ENCODE measurements at places on chromosomes 2 and 18.
A peak's percentile ranks its signal among the peaks of the same experiment; 100 is the strongest.

DNA sequence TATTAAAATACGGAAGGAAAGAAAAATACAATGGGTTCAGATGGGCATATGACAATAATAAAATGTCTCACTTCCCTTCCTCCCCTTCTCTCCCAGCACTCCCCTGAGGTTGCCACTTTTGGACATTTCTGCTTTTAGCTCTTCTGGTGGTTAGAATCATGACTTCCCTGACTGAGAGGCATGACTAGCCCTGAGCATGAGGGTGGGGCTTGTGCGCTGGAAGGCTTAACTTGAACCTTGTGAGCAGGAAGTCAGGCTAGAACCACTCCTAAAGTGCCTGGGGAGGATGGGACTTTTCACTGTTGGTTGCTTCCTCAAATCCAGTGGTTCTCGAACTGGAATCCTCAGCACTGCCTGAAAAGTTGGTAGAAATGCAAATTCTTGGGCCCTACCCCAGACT lies 19.7 kb upstream of the ARHGAP25 start:
- no peak for DNase-seq

- no peak for DNase-seq
Measured at GRCh38 chr2:160474891-160475787, 18.5 kb downstream of the RBMS1 start.

- no peak for DNase-seq
Measured at GRCh38 chr2:208638059-208638458, 231.5 kb downstream of the PTH2R start.

DNA sequence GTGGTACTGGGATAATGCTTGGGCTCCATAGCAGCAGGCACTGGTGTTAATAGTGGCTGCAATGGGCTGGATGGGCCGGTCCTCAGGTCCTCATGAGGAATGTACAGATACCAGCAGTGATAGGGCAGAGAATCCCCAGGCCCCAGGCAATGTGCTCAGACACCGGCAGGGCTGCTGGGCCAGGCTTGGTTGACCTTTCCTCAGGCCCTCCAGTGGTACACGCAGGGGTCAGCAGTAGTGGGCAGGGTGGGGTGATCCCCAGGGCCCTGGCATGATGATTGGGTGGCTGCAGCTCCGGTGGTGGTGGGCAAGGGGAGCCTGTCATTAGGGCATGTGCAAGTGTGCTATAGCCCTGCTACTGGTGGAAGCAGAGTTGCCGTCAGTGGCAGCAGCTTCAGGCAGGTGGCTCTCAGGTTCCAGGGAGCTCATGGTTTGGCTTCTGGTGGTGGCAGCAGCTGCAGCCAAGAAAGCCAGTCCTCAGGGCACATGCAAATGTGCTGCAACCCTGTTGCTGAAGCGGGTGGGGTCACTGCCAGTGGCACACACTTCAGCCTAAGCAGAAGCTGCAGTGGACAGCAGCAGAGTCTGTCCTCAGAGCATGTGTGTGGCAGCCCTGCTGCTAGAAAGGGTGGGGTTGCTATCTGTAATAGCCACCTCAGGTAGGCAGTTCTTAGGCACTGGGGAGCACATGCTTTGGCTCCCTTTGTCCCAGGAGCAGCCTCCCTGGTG lies 56.8 kb downstream of the CCNT2 start:
- DNase-seq: no peak

- peak; percentile 92 for DNase-seq
Measured at GRCh38 chr2:9071032-9071431, 67.5 kb upstream of the MBOAT2 start.

GRCh38 chr2:124708661-124709060 lies 683.6 kb downstream of the CNTNAP5 start:
- no peak for DNase-seq

GRCh38 chr18:74377776-74378175 lies 62.1 kb downstream of the C18orf63 start:
- no peak for DNase-seq

DNA sequence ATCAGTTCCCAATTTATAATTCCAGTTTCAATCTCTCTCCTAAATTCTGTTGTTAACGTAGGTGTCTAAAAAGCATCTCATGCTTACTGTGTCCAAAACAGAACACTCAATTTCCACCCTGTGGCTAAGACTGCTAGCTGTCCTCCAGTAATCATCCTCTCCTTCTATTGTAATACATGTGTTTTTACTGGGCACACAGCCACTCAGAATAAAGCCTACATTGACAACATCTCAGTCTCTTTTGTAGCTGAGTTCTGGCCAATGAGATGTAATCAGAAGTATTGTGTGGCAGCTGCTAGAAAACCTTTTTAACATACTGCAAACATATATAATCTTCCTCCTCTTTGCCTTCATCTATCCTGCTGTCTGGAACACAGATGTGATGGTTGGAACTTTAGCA lies 29.4 kb upstream of the TSPYL6 start:
- DNase-seq: no peak

DNA sequence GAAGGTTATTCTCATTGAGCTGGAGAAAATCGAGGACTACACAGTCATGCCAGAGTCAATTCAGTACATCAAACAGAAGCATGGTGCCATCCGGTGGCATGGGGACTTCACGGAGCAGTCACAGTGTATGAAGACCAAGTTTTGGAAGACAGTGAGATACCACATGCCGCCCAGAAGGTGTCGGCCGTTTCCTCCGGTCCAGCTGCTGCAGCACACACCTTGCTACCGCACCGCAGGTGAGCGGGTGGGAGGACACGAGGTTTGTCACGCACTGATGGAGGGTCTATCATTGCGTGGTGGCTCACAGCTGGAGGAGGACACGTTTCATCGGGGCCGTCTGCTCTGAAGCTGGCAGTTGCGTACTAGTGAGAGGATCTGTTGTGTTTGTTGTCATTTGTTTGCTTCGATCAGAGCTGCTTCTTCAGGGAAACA lies 48.2 kb downstream of the IL1RL2 start:
- DNase-seq: no peak

GRCh38 chr18:22348521-22349316 lies 69.0 kb downstream of the CTAGE1 start:
- DNase-seq: peak; percentile 96

DNA sequence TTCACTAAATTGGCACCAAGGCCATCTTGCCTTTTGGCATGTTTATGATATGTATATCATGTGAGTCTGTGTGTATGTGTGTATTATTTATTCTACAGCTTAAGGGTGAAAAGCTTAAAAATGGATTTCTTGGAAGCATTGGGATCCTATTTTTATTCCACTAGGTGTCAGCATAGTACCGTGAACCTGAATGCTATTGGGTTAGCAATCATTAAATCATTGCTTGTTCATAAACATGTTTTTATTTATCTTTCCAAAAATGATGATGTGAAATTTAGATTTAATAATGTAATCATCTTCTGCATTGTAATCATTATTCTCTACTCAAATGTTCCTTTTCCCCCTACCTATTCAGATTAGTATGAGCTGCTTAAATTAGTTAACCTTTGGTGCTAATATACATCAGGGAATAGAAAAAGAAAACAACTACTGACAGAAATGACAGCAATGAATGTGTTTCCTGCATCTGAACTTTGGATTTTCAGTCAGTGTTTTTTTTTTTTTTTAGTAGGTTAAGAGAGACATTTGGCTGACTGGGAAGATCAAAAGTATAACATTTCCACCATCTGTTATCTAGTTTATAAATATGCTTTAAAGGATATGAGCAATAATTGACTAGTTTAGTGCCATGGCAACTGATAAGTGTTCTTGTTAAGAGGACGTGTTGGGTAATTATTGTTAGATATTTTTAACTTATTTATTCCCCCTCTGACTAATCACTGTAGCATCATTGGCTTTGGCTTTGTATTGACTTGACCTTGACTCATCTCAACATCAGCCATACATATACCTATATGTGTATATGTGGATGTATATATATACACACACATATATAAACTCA lies 14.1 kb upstream of the ZSWIM2 start:
- DNase-seq: no peak

GRCh38 chr2:98374286-98374685 lies 28.0 kb downstream of the CNGA3 start:
- no peak for DNase-seq

GRCh38 chr2:84882775-84883550 lies 2.1 kb upstream of the TRABD2A start:
- no peak for DNase-seq

DNA sequence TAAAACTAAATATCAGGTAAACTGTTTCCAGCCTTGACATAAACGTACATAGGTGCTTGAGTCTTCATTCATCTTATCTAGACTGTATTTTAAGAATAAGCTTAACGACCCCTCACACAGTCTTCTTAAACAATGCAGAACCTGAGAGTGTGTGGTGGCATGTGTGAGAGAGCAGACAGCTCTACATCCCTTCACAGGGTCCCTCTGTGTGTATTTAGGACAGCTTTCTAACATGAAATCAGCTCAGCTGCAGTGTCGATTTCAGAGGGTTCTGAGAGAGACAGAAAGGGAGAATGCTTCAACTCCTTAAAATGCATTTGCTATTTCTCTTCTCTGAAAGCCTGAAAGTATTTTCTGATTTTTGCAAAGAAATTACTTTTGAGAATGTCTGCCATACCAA lies 185.2 kb downstream of the GRB14 start:
- no peak for DNase-seq

GRCh38 chr2:119062179-119062578 lies 96.4 kb downstream of the C1QL2 start:
- DNase-seq: no peak

DNA sequence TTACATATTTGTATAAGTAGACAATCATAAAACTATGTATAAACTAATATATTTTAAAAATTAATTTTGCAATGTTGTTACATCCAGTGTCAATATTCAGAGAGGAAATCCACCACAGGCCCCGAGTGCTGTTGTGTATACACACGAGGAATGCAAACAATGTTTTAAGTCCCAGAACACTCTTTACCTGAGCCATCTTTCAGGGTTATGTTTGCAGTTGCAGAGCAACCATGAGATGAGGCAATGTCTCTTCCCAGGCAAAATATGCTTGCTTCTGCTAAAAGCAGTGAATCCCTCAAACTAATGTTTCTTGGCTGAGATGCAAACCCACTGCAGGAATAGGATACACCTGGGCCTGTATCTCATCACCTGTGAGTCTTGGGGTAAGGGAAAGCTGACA lies 91.3 kb downstream of the ASXL2 start:
- no peak for DNase-seq

- DNase-seq: no peak
Measured at GRCh38 chr18:12003894-12004293, 22.6 kb downstream of the IMPA2 start.

- DNase-seq: no peak
Measured at GRCh38 chr2:200422532-200423261, 87.2 kb downstream of the KCTD18 start.

DNA sequence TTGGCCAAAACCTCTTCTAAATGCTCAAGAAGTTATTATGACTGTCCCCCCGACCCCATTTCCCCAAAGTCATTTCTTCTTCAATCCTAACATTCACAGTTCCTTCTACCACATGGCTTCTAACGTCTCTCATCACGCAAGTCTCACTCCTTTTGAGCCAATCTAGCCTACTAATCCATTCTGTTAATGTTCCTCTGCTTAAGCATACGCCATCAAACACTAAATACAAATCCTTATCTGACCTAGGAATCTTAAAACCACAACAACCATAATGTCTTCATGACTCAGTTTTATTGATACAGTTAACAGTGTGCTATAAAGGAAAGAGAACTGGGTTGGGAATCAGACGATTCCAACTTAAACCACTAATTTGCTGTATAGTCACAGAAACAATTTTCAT lies 23.9 kb downstream of the HNRNPLL start:
- no peak for DNase-seq

GRCh38 chr2:159960414-159960813 lies 102.0 kb downstream of the PLA2R1 start:
- DNase-seq: peak; percentile 82

DNA sequence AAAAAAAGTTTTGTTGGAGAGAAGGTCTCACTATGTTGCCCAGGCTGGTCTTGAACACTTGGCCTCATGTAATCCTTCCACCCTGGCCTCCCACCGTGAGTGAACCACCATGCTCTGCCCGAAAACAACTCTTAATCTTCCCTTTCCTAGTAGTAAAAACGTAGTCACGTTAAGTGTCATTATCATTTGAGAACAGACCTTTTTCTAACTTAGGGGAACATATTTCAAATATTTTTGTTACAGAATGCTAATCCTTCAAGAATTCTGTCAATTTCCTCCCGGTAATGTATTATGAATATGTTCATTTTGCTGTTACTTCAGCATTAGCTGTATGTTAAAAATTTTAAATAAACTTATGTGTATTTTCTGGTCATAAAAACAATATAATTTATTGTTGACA lies 49.7 kb downstream of the MTA3 start:
- DNase-seq: no peak

GRCh38 chr2:234308813-234309195 lies 188.1 kb downstream of the ARL4C start:
- no peak for DNase-seq

DNA sequence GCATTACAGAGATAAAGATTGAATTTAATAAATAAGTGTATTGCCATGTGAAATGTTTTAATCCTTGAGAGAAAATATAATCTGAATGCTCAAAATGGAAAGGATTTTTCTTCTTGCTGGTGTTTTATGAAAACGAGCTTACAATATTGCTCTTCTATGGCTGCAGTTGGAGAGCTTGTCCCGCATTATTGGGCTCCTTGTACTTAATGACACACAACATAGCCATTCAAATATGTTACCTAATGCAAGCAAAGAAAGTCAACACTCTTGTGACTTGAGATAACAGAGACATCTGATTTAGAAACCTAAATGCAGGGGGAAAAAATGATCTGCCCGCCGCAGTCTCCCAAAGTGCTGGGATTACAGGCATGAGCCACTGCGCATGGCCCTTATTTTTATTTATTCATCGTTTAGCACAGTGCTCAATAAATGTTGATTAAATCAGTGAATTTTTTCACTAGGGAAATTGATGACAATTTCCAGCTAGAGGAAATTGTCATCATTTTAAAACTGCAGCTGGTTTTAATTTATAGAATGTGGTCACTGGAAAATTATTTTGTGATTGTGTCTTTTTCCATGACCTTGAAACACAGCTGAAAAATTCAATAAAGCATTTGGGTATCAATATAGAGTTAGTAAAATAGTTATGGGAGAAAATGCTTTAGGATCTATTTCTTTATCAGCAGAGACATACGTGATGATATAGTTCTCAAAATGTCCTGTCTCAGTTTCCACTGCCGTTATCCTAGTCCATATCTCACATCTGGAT lies 2.4 kb upstream of the PRKD3 start:
- DNase-seq: no peak

- no peak for DNase-seq
Measured at GRCh38 chr2:239227661-239228371, 173.0 kb downstream of the HDAC4 start.

Measured in NCI-H226 (cell line).